H4 (cell line): ENCODE measurements at places on chromosomes 11 and 22. TPM values are rescaled to one million over a fixed set of nuclear protein-coding genes. Genes with fewer than 3 reads are reported as not detected.

The RGL4 gene
- total RNA-seq = not detected in 2 replicates

DNA sequence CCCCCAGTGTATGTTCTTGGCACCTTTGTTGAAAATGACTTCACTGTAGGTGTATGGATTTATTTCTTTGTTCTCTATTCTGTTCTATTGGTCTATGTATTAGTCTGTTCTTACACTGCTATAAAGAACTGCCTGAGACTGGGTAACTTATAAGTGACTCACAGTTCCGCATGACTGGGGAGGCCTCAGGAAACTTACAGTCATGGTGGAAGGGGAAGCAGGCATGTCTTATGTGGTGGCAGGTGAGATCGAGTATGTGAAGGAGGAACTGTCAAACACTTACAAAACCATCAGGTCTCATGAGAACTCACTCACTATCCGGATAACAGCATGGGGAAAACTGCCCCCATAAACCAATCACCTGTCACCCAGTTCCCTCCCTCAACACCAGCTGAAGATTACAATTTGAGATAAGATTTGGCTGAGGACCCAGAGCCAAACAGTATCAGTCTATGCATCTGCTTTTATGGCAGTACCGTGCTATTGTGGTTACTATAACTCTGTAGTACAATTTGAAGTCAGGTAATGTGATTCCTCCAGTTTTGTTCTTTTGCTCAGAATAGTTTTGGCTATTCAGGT lies 836.2 kb downstream of the DLG2 start:
- DNase-seq = no peak

The CASP5 gene
- total RNA-seq = not detected in 2 replicates

DNA sequence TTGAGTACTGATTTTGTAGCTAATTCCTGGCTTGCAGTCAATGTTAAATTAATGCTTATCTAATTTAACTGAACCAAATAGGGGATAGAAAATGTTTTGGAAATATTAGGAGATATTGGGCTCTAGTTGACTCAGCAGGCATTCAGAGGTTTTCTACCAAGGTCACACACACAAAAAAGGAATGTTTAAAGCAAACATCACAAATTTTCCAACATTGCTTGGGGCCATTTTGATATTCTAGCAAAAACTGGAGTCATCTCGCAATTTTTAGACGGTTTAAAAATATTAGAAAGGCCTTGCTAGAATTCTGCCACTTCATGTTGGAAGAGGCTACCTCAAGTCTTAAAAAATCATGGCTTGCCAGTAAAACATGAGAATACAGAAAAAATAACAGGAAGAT lies 2082.1 kb upstream of the RAG2 start:
- DNase-seq = no peak

- no peak for DNase-seq
These were observed 1493.8 kb downstream of the LRRC4C start for GRCh38 chr11:39965701-39966100.

DNA sequence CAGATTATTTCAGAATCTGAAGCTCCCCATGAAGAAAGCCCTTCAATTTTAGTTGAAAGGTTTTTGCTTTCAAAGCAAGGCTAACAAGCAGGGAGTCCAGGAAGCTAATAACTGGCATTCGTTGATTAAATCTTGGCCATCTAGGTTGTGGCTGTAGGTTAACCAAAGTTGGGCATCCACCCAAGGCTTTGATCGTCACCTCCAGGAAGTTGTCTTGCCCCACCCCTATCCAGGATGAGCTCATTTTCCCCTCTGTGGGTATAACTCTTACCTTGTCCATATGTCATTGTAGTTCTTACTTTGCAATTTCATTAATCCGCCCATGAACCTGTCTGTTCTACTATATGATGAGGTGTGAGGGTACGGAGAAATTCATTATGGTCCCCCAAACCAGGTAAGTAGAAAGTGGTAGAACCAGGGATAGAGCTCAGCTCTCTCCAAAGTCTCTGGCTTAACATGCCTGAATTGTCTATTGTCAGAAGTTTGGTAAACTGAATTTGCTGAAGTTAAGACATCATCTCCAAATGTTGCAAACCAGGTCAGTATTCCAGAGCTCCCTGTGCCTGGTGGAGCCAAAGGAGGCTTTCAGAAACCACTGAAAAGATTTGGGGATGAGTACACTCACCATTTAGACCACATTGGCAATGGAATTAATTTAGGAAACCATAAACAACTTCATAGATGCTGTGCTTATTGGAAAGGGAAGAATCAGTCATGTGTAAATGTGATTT lies 97.1 kb downstream of the CD44 start:
- DNase-seq = peak; percentile 95

The CADM1 gene
- 35.4 and 46.9 TPM in 2 replicates for total RNA-seq

GRCh38 chr11:18650353-18650752 lies 16.2 kb upstream of the SPTY2D1 start:
- DNase-seq = no peak

- DNase-seq = no peak
These were observed 29.3 kb downstream of the KIAA0930 start for GRCh38 chr22:45211435-45211834.

- DNase-seq = no peak
These were observed 133.4 kb downstream of the EHF start for GRCh38 chr11:34754171-34754823.

The SLC37A2 gene
- total RNA-seq = 0.80 and 0.95 TPM in 2 replicates

The OR8D1 gene
- not detected in 2 replicates for total RNA-seq

GRCh38 chr22:20316217-20316843 lies 3.5 kb downstream of the DGCR6L start:
- no peak for DNase-seq

GRCh38 chr11:31823644-31824331 lies 12.7 kb upstream of the PAX6 start:
- DNase-seq = no peak

The RAB36 gene
- 3.0 and 3.7 TPM in 2 replicates for total RNA-seq

The MMP13 gene
- total RNA-seq = 14.9 and 15.8 TPM in 2 replicates

- no peak for DNase-seq
These were observed 246.8 kb downstream of the BUD13 start for GRCh38 chr11:116525961-116526495.

The KRTAP5-2 gene
- not detected in 2 replicates for total RNA-seq

The TPH1 gene
- 0.17 TPM in 1 of 2 replicates, not detected in the other for total RNA-seq

The SCN3B gene
- total RNA-seq = 0.39 TPM in 1 of 2 replicates, not detected in the other

DNA sequence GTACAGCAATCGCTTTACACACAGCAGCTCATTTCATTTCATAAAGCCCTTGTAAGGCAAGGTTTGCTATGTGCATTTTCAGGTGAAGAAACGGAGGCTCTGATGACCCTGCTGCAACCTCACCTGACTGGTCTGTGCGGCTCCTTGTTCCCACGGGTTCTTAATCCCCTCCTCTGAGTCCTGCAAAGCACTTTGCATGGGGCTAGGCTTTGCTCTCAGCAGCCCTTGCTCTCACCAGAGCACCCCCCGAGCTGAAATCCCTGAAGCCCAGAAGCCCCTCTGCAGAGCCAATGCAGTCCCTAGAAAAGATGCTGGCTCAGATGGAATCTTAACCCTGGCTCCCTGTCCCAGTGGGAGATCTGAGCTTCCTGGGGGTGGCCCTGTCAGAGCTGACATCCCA lies 11.0 kb upstream of the APOL6 start:
- no peak for DNase-seq

GRCh38 chr11:97622795-97623194 lies 1233.0 kb downstream of the JRKL start:
- DNase-seq = no peak

GRCh38 chr11:124123622-124124021 lies 8.4 kb downstream of the VWA5A start:
- DNase-seq = no peak

- no peak for DNase-seq
These were observed 732.1 kb downstream of the NELL1 start for GRCh38 chr11:21401496-21401895.

The MUC2 gene
- not detected in 2 replicates for total RNA-seq

The XKR3 gene
- total RNA-seq = 0.06 TPM in 1 of 2 replicates, not detected in the other

DNA sequence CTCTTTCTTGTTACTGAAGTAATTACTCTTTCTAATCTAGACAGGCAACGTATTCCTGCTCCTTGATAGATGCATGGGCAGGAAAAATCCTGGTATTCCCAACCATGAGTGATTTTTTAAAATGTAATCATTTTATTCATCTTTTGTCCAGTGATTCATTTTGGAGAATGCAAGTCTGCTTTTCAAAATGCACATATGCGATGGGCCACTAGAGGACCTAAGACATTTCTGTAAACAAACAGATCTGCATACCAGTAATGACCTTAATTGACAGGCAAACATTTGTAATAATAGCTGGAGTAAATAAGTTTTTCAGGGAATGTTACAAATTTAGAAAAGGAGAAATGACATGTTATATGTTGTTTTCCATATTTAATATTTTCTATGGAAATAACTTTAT lies 1167.6 kb downstream of the JRKL start:
- DNase-seq = peak; percentile 4

The HEPACAM gene
- total RNA-seq = not detected in 2 replicates
